Type B pancreatic cell (in vitro differentiated cells): ENCODE measurements at places on chromosomes 3 and 15. TPM values are rescaled to one million over a fixed set of nuclear protein-coding genes. Genes with fewer than 3 reads are reported as not detected.

MESP2 gene
- not detected in 2 replicates for total RNA-seq

ADAMTS9 gene
- total RNA-seq: 13.6 and 34.9 TPM in 2 replicates

DNA sequence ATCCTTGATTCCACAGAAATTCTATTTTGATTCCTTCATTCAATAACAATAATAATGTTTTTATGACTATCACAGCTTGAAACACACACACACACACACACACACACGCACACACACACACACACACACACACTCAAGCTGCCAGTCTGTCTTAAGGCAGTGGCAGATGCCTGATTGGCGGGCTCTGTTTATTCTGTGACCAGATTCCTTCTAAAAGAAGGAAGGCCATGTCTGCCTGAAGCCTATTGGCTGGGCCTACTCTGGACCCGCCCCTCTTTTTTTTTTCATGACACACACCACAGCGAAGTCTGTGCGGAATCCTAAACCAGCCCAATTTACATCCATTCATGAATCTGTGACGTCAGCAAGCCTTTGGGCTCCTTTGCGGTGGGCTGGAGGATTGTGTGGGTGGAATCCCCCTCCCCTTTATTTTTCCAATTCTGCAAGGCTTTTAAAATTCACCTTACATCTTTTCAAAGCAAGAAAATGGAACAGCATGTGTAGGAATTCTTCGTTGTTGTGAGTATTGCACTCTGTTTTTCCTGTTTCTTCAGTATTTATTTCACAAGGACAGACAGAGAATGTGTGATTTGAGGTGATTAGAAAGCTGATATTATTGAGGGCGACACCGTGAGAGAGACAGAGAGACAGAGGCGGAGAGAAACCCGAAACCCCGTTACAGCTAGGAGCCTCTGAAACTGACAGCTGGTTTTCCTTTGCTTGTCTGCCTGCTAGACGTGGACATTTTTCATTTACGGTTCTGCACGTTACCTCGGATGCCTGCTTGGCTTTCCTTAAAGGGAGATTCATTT lies at the start of gene MAP3K13:
Gene MAP3K13, plus strand, starts transcription at position 287 of the 812 bp plus-strand sequence. CDS start 65,446 bp downstream, outside the sequence.
- H3K4me1 ChIP-seq: peaks cover 17% of the 10 kb centered on the region
- no peaks in the 10 kb centered on the region for H3K36me3 ChIP-seq
- H3K27ac ChIP-seq: peak within 1 kb of the TSS; percentile 85
- peak within 1 kb of the TSS; percentile 90 for H3K4me3 ChIP-seq

CLRN1 gene
- not detected in 2 replicates for total RNA-seq

DNA sequence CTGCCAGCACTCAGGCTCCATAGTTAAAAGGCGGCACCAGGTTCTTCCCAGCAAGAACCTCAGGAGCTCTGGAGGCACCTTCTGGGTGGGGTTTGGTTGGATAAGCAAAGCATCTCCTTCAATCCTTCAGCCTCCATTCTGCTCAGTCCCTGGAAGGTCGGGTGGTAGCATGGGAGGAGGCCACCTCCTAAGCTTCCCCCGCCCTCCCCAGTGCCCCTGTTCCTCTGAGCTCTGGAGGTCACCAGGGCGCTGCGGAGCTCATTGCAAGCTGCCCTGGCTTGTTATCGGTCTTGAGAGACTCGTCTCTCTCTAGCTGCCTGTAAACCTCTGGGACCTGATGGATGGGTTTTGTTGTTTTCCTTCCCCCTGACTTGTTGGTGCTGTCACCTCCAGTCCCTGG lies 124.8 kb downstream of the RPLP1 start:
- peaks cover 28% of the 10 kb centered on the region for H3K27me3 ChIP-seq
- no peak overlapping the region for H3K27ac ChIP-seq
- peaks cover 33% of the 10 kb centered on the region for H3K4me1 ChIP-seq
- no peak overlapping the region for H3K4me3 ChIP-seq

CEP19 gene
- total RNA-seq: 1.1 and 4.5 TPM in 2 replicates

GRCh38 chr3:4736284-4736861 lies 242.9 kb upstream of the BHLHE40 start:
- no peaks in the 10 kb centered on the region for H3K27me3 ChIP-seq
- peaks cover 40% of the 10 kb centered on the region for H3K4me1 ChIP-seq
- no peak for DNase-seq
- peaks cover 22% of the 10 kb centered on the region for H3K36me3 ChIP-seq
- peak overlapping the region; percentile 21 for H3K4me3 ChIP-seq
- peak overlapping the region; percentile 92 for H3K27ac ChIP-seq
